ENCODE measurements at places on chromosomes 6 and 20.
A peak's percentile ranks its signal among the peaks of the same experiment; 100 is the strongest.

DNA sequence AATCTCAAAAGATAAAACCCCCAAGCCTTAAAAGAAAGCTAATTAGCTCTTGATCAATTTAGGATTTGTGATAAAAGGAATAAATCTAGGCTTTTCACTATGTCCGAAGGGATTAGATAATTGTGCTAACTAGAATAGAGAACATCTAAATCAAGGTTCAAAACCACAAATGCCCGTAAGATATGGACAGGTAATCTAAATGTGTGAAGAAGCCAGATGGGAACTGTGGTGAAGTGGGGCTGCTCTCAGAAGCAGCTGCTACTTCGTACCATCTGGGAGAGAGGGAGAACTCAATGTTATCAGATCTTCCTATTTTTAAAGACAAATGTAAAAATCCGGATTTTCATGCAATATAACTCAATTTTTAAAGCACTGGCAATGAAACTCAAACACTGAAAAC lies 44.2 kb downstream of the NCOA6 start:
- DNase-seq, result no peak

DNA sequence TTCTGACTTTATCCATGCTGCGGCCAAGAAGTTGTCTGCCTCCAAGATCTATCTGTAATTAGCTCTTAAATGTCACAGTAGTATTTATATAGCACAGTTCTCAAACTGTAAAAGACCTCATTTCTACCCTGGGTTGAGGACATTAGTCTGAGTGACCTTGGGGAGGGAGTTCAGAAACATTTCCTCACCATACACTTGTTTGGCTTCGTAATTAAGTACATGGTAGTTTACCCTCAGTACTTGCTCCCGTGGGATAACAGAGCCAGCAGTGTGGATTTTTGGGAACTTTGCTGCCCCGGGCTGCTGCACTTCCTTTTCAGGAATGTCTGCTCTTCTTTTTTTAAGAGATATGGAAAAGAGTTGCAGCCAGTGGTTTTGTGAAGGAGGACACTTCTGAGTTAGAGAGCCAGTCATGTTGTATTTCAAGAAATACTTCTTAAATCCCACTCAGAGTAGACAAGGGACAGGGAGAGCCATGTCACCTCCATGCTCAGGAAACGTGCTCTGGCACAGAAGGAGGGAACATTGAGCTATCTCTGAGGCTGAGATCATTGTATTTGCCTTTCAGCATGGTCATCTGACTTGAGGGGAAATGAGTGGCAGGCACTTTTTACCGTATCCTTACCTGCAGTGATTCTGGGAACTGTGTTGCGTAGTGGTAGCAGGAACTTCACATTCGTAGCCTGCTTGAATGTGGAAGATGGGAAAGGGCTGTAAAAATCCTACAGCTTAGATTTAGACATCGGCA lies 33.6 kb downstream of the RPRD1B start:
- DNase-seq, result no peak

- no peak for DNase-seq
These were observed 123.6 kb upstream of the SRSF6 start for GRCh38 chr20:43334080-43334479.

GRCh38 chr6:52364480-52365166 lies 2.7 kb downstream of the PAQR8 start:
- no peak for DNase-seq

GRCh38 chr6:18395177-18395855 lies 8.2 kb downstream of the RNF144B start:
- DNase-seq, result no peak

- DNase-seq, result no peak
These were observed 2.7 kb downstream of the PCMTD2 start for GRCh38 chr20:64258071-64258823.

DNA sequence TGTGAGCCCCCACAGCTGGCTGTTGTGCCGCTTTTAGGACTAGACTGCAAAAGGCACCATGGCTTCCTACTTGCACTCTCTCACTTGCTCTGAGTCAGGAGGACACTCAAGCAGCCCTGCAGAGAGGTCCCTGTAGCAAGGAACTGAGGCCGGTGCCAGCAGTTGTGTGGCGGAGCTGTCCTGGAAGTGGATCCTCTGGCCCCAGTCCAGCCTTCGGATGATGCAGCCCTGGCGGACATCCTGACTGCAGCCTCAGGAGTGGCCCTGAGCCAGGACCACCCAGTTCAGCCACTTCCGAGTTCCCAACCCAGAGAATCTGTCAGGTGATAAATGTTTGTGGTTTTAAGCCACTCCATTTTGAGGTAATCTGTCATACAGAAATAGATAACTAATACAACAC lies 17.5 kb downstream of the CTCFL start:
- DNase-seq, result no peak

GRCh38 chr20:57159193-57159851 lies 107.1 kb downstream of the BMP7 start:
- no peak for DNase-seq

DNA sequence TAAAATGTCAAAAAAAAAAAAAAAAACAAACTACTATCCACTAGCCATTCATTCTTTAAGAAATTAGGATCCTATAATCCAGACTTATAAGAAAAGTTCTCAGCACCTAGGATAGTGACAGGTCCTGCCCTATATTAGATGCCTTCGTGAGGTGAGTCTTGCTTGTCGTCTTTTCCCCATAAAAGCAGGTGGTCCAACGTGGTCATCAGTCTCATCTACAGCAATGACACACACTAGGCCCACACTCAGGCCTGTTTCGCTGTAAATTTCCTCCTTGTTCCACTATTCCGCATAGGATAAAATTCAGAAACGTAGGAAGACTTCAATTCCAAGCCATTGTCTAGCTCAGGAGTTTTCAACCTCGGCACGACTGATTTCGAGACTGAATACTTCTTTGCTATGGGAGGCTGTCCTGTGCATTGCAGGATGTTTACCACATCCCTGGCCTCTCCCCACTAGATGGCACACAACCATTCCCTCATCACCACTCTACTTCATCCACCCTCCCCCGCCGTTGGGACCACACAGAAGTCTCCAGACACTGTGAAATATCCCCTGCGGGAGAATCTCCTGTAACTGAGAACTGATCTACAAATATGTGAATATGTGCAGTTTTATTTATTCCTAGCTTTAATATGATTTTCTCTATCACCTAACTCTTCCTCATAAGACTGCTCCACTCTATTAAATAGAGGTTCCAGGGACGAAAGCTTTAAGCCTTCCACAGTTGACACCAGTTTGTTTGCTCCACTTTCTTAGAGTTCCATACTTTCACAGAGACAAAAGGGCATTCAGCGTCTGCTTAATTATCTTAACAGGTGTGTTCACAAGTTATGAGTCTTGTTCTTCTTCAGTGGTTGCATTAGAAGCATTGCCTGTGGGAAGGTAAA lies 346.3 kb downstream of the BMP2 start:
- DNase-seq, result peak; percentile 64

- DNase-seq, result no peak
These were observed 137.7 kb downstream of the FRK start for GRCh38 chr6:115922971-115923370.

DNA sequence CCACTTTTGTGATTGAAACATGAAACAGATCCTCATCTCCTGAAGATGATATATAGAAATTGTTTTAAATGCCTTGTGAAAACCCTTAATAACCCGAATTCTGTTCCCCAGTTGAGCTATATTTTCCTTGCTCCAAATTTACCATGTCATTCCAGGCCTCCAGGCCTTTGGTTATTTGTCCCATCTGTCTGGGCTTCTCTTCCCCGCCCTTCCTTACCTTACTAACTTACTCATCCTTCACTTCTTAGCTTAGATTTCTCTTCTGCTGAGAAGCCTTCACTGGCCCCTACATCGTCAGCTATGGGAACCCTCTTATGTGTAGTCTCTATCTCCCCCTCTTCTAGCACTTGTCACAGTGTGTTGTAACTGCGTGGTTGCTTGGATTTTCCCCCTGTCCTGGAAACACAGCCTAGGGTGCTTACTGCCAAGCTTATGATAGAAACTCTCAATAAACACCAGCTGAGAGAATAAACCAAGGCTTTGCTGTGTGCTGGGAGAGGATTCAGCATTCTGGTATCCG lies 68.6 kb downstream of the SGK1 start:
- DNase-seq, result no peak

DNA sequence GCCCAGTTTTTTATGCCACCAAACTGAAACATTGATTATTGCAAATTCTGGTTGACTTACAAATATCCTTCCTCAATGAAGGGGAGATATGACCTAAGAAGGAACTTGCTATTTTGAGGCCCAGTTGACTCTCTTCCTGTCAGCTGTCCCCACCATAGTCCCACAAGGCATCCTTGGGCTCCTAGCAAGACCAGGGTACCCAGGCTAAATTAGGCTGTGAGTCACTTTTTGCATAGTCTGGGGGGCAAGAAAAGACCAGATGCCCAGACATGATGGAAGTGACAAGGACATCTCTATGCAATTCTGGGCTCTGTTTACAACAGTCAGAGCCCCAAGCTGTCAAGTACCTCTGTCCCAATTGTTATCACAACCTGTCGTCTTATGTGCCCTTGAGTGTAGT lies 31.8 kb upstream of the MAFB start:
- DNase-seq, result no peak

GRCh38 chr6:117555882-117556498 lies 46.3 kb downstream of the GOPC start:
- DNase-seq, result peak; percentile 7

GRCh38 chr6:2237001-2237400 lies 8.4 kb downstream of the GMDS start:
- DNase-seq, result no peak

DNA sequence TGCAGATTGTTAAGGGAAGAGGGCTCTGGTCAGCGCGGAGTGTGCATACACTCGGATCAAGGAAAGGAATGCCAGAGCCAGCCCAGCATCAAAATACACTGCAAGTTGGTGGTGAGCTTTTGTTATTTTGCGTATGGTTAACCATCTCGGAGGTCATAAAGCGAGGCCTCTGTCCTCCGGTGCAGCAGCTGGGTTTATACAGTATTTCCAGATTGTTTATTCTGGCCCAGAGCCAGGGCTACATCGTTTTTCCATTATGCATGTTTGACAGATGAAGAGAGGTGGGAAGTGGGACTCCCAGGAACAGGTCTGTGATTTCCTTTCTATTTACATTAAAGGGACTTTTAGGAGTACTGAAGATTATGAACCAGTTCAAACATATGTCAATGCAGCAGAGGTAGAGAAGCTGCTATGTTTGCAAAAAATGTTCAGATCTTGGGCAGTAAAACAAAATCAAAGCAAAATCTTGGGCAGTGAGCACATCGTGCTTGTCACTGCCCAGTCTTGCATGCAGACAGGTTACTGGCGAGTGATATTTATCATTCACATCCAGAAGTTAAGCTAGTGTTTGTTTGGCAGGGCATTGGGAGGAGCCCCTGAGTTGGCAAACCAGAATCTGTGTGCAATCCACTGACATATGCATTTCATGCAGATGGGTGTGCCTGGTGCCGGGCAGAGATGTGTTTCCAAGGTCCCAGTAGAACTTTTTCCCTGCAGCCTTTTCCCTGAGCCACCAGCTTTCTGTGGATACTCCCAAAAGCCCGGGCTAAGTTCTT lies 256.3 kb upstream of the TAB2 start:
- DNase-seq, result no peak

GRCh38 chr6:147758303-147758702 lies 249.8 kb downstream of the SAMD5 start:
- no peak for DNase-seq

DNA sequence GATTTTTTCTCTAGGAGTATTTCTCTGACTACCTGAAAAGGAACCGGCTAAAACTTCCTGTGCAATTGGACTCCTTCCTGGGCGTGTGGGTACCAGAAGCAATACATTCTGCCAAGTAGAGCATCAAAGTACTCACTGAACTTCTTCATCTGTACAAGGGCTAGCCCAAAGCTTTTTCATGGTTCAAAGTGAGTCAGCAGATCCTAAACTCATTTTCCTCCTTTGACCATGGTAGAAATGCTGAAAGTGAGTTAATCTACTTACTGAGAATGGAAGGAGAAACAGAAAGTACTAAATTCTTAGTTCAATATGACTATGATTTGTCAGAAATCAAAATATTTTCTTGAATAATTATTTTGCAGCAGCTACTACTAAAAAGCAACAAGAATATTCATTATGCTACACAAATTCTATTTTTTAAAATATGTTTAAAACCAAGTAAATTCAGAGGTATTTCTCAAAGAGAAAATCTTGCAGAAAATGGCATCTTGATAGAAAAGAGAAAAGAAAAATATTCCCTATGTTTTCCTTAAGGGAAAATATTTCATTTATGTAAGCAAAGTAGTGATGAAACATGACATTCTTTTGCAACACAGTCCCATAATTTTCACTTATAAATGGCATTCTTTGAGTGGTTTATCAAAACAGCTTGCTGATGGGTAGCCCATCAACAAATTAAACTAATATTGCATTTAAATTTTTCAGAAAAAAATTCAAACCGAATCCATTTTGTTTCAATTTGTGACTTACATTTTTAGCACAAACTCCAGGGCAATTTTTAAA lies 3.7 kb upstream of the BEND6 start:
- DNase-seq, result no peak

DNA sequence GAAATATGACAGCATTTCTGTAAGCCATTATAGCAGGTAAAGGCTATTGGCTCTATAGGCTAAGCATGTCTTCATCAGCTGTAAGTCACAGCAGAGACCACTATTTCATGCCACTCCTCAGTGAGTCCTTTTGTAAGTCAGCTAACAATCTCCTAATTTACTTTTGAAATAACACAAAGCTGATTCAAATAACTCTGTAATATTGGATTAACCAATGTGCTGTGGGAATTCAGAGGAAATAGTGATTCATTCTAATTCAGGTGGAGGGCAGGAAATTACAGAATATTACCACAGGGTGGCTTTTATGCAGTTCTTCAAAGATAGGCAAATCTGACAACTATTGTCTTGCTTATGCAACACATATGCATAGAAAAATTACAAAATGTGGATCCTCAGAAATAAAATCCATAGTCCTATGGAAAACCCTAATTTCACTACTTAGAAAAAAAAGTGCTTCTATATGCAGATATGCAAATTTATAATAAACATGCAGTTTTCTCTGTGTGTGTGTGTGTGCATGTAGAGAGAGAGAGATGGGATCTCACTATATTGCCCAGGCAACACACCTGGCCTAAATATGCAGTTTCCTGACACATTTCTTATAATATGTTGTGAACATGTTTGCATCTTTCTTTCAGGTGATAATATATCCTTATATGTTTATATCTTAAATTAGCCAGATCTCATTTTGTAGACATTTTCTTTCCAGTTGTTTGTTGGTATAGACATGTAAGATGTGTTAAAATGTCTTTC lies 4.8 kb upstream of the SMIM28 start:
- no peak for DNase-seq

DNA sequence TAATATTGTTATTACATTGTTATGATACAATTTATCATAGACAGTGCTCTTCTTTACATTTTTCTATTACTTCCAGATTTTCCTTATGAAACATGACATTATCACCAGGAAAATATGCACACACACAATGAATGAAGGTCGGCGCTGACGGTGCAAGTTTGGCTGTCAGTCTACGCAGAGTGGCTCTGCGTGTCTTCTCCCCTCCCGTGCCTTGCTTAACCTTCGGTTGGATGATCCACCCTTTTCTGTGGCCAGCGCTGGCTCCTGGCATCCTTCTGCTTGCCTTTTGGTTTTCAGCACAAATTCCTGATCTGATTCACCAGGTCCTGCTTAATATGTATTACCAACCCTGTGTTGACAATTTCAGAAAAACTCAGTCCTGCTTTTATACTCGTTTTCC lies 157.4 kb downstream of the TSHZ2 start:
- no peak for DNase-seq

GRCh38 chr6:23870496-23870895 lies 255.5 kb upstream of the NRSN1 start:
- peak; percentile 20 for DNase-seq
